ENCODE measurements at places on chromosomes 11 and 22.

GRCh38 chr11:111934306-111934705 lies 2.8 kb upstream of the DIXDC1 start:
- no peak for DNase-seq

- DNase-seq = no peak
Observed at GRCh38 chr11:90373971-90374370, 151.1 kb upstream of the CHORDC1 start.

- DNase-seq = no peak
Observed at GRCh38 chr22:30251711-30252110, 5.2 kb upstream of the LIF start.

DNA sequence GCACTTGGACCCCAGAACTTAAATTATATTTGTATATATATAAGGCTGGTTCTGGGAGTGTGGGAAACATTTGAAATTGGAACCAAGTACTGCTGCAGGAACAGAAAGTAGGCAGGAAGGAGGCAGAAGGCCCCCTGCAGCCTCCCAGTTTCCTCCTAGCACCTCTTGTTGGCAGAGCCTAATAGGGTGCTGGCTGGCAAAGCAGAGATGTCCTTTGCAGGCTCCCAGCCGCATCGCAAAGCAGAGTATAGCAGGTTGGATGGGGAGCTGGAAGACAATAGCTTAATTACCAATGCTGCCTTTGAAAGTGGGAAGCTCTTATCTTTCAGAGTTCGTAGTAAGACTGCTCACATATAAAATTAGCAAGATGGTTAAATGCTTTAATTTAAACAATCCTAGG lies 370.8 kb upstream of the C11orf87 start:
- no peak for DNase-seq

DNA sequence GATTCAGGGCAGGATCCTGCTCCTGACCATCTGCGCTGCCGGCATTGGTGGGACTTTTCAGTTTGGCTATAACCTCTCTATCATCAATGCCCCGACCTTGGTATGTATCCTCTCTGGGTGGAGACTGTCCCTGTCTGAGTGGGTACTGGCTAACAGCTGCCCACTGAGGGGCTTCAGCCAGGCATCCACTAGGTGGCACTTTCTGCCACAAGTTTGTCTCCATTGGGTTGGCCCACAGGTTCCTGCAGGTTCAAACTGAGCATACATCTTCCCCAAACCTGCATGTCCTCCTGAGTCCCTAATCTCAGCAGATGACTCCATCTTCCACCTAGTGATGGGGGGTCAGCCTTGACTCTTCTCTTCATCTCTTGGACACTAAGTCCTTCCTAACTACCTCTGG lies 4.4 kb downstream of the SLC2A11 start:
- no peak for DNase-seq

DNA sequence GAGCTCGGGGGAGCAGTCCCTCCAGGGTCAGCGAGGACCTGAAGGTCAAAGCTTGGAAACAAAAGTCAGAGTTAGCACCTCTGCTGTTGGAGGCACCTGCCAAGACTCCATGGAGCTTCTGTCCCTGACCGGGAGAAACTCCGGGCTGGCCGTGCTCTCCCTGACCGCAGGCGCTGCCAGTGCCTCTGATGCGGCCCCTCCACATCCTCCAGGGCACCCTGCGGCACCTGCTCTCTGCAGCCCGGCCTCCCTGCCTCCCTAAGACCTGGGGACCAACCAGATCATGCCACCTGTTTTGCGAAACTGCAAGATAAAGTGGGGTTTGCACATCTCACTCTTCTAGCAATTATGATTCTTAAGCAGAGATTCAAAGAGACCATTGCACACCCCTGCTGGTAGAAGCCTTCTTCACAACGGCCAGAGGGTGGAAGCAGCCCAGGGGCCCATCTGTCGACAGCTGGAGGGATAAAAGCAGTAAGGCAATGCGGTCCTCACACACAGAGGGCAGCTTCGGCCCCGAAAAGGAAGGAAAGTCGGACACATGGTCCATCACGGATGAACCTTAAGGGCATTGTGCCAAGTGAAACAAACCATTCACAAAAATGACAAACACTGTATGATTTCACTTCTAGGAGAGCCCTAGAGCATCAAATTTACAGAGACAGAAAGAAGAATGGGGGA lies 477.1 kb downstream of the BRD1 start:
- no peak for DNase-seq

GRCh38 chr11:119726585-119727522 lies 2.1 kb downstream of the NECTIN1 start:
- DNase-seq = no peak

- no peak for DNase-seq
Observed at GRCh38 chr11:126139111-126140091, 72.0 kb downstream of the RPUSD4 start.

DNA sequence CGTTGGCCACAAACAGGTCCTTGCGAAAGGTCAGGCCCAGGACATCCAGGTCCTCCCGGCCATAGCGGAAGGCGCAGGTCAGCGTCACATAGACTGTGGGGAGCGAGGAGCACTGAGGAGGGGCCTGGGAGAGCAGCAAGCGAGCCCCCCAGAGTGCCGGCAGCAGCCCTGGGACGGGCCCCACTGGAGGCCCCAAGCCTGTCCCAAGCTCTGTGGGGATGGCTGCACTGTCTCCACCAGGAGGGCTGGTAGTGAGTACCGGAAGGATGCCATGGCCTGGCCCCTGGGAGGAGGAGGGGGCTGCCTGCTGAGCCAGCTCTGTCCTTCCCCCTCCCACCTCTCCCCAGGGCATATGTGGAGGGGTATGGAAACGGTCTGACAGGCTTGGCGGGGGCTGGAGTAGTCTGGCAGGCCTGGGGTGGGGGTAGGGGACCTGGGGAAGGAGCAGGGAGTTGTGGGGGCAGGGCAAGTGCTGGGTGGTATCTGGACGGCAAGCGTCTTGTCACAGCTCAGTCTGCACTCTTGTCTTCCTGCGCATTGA lies 42.9 kb downstream of the TPBGL start:
- no peak for DNase-seq

DNA sequence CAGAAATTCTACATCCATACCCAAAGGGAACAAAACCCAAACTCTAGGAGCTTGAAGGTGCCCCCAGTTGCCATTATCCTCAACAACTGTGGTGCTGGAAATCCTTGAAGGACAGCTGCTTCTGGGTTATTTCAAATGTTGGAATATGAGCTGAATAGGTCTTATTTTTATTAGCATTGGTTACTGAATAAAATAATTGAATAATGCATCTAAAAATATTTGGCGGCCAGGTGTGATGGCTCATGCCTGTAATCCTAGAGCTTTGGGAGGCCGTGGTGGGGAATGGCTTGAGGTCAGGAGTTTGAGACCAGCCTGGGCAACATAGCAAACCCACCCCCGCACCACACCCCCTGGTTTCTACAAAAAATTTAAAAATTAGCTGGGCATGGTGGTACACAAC lies 10.9 kb downstream of the PAMR1 start:
- no peak for DNase-seq

DNA sequence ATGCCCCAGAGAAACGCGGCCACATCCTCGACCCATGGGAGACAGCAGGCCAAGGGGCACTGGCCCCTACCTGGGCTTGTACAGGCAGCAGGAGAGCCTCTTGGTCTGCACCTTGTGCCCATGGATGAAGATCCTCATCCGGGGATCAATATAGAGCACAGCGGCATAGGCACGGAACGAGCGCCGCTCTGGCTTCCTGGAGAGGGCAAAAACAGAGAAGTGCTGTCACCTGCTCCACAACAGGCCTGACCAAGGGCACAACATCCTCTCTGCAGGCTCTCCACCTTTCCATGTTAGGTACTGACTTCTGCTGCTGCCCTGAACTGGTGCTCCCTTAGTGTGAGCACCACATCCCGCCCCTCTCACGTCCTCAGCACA lies 27.2 kb downstream of the MORC2 start:
- DNase-seq = no peak

GRCh38 chr11:58905011-58905720 lies 34.1 kb upstream of the GLYATL1 start:
- DNase-seq = no peak

GRCh38 chr22:49628391-49629260 lies 199.0 kb downstream of the BRD1 start:
- DNase-seq = no peak

DNA sequence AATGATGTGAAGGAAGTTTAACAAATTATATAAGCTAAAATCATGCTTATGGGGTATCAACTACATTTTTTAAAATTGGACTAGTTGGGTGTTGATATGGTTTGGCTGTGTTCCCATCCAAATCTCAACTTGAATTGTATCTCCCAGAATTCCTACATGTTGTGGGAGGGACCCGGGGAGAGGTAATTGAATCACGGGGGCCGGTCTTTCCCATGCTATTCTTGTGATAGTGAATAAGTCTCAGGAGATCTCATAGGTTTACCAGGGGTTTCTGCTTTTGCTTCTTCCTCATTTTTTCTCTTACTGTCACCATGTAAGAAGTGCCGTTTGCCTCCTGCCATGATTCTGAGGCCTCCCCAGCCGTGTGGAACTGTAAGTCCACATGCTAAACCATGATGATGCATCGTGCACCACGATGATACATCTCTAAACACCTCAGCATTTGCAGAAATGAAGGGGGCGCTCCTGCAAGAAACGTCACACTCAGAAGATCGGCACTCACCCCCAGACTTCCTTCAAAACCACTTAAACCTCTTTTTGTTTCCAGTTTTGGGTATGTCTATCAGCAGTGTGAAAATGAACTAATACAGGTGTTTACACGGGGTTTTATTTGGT lies 340.0 kb downstream of the SHANK2 start:
- DNase-seq = no peak

Data from activated CD4-positive, alpha-beta T cell treated with anti-CD3 and anti-CD28 coated beads for 24 hours (primary cell).